ENCODE measurements at places on chromosomes 11 and 22. TPM values are rescaled to one million over a fixed set of nuclear protein-coding genes. Genes with fewer than 3 reads are reported as not detected.

Gene MFRP
- polyA plus RNA-seq = 0.01 TPM

Gene INS
- polyA plus RNA-seq = 2.8 TPM

Gene PANX3
- not detected for polyA plus RNA-seq

Gene IL10RA
- 0.78 TPM for polyA plus RNA-seq

Gene MFNG
- polyA plus RNA-seq = 8.2 TPM

Gene SPDYC
- polyA plus RNA-seq = not detected

Gene MOGAT2
- polyA plus RNA-seq = not detected

Gene CEP57
- 7.7 TPM for polyA plus RNA-seq

- no peak for DNase-seq
Measured at GRCh38 chr22:29130476-29130875, 57.6 kb downstream of the KREMEN1 start.

GRCh38 chr11:126604461-126604860 is 249.0 kb downstream of the ST3GAL4 start:
- DNase-seq = no peak

- no peak for DNase-seq
Measured at GRCh38 chr11:45722144-45722543, 56.7 kb upstream of the CHST1 start.

DNA sequence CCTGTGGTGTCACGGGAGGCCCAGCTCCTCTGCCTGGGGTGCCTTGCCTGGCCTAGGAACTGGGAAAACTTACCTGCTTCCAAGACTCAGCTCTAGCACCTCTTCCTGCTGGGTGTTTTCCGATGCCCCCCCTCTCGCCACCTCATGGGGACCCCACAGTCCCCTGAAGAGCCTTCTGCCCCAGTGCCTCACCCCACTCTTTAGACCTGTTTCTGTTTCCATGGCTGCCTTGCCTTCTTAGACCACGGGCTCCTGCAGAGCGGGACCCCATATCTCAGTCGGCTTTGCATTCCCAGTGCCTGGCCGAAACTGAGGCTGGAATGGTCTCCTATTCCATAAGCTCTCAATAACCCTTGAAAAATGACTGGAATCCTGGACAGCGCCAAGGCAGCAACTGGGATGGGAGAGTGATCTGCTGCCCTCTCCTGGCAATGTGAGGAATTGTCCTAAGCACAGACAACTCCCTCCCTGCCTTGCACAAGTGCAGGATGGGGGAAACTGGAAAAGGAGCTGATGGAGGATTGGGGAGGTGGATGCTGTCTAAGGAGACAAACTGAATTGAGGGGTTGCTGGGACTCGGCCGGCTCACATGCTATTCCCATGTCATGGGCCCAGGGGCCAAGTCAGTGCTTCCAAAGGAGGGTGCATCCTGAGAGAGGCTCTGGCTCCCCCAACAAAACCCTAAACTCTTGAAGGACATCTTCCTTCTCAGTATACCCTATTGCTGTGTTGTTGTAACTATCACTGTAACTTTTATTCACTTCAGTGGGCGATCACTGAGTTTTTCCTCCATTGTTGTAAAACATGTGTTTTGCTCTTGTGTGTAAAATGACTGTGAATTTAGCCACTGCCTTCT is 26.6 kb upstream of the IL17RA start:
- peak; percentile 40 for DNase-seq

- no peak for DNase-seq
Measured at GRCh38 chr22:49589301-49589700, 238.4 kb downstream of the BRD1 start.

- no peak for DNase-seq
Measured at GRCh38 chr11:60724420-60724819, at the start of gene MS4A18. Gene MS4A18, plus strand, starts transcription at chr11:60724720.

- DNase-seq = no peak
Measured at GRCh38 chr11:118714816-118715215, 35.4 kb upstream of the TREH start.

DNA sequence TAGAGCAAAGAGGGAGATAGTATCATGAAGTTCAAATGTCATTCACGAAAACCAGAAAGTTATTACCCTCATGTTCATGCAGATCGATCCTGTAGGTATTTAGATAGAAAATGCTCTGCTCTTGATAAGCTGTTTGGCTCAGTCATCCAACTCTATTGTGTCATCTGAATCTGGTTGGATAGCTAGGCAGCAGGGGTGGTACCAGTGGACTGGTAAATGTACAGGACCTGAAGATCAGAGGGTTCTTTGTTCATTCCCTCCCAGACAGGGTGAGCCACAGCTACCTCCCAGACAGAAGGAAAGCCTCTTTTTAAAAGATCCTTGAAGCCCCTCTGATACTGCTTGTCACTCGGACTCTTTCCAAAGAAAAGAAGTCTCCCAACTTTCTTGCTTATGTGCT is 29.8 kb upstream of the DRD2 start:
- DNase-seq = no peak

DNA sequence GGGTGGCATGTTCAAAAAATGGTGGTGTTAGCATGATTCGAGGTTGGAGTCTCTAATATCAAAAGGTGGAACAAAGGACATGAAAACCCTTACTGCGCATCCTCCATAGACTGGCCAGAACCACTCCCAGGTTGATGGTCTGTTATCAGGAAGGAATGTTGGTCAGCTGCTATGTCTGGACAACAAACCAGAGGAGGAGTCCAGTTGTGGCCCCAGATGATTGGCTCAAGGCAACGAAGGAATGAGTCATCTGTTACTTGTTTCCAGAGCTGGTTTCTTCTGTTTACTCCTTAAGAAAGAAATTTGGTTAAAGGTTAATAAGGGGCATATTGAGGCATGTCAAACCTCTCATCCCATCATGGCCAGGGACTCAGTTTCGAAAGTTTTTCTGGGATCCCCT is 56.8 kb upstream of the GRIA4 start:
- no peak for DNase-seq

DNA sequence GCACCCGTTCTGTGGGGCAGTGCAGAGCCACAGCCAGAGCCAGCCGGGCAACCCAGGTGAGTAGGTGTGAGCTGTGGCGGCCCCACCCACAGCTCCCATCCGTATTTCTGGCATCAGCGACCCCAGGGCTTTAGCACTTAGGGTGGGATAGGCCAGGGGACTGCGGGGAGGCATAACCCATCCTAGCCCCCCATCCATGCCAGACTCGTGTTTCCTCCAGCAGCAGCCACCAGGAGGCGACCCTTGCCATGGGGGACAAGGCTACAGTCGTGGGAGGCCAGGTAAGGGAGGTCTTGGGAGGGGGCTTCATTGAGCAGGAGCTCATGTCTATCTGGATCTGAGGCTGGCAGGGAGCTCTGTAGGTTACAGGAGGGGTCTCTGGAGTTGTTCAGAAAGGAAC is 873 bp downstream of the OTOG start:
- DNase-seq = no peak

DNA sequence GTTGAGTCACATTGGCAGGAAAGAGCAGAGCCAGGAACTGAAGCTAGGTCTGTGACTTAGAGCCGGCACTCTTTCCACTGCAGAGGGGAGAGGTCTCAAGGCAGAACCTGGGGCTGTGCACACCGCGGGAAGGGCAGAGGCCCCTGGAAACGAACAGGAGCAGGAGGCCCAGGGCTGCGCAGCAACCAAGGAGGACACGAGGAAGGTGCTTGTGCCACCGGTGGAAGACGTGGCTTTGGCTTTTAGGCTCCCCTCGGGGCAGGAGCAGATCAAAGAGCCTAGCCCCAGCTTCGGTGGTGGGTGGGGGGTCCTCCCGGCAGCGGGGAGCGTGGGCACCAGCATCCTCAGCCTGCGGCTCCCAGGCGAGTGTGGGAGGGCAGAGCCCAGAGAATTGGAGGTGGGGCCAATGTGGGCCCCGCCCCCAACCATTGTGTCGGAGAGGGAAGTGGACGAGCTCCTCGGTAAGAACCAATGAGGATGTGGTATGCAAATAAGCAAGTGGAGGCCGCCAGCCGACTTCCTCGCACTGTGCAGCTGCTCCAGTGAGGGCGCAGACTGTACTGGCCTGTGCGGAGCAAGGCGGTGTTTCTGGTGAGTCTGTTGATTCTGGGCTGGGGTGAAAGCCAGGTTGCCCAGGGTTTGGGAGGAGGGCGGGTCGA is at the start of gene CCDC116:
Gene CCDC116 (plus strand): TSS at position 524 of the 659 bp plus-strand sequence. CDS start 422 bp downstream, outside the sequence.
- no peak for DNase-seq

DNA sequence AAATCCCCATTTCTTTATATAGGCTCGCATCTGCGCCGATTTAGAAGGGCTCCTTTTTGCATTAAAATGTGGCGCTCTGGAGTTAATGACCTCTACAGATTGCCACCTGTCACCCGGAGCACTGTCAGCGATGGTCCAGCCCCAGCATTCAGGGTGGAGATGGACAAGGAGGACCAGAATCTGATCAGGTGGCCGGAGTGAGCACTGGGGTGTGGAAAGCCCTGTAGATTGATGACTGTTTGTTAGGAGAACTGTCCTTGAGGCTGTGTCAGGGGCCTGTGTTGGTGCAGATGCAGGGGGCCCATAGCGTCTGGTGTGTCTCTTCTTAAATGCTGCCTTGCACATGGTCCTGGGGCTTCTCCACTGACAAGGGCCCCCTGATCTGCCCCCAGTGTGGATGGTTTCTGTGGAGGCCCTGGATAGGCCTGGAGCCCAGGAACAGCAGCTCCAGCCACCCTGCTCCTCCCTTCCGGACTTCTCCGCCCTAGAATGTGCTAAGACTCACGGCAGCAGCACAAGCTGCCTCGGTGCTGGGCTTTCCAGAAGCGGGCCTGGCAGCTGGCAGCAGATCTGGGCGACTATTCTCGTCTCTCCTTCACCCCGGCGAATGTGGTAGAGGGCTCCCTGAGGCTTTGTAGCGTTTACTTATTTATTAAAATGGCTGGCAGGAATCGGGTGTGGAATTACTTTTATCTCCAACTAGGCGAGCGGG is 1333.3 kb downstream of the BRD1 start:
- DNase-seq = no peak

- no peak for DNase-seq
Measured at GRCh38 chr11:58592760-58593472, 14.1 kb downstream of the ZFP91 start.

DNA sequence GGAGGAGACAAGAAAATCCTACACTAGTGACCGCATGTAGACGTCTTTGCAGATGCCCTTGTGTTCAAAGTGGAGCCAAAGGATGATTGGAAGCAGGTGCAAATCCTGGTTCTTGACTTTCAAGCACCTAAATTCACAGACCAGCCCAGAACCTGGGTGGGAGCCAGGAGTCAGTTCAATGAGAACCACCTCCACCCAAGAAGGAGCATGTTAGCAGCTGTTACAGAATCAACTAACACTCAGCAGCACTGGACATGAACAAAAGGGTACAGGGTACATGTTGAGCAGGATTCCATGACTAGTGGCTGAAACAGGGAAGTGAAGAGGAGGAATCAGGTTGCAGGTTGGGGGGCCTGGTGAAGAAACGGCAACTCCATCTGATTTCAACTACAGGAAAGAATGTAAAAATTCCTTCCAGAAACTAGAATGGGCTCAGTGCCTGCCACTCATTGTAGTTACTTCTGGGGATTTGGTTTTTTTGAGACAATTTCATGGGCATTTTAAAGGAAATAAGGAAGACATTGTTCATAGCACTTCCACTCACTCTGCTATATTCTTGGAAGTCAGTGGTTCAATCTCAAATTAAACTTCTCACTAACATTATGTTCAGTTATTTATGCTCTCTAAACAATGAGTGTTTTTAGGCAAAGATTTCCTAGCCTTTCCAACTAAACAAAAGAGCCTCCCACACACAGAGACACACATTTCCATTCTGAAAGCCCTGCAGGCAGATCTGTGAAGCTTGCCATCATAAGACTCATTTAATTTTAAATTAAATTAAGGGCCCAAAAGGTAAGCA is 173.3 kb downstream of the CADM1 start:
- DNase-seq = no peak

- no peak for DNase-seq
Measured at GRCh38 chr11:58671983-58672633, 49.6 kb downstream of the CNTF start.

DNA sequence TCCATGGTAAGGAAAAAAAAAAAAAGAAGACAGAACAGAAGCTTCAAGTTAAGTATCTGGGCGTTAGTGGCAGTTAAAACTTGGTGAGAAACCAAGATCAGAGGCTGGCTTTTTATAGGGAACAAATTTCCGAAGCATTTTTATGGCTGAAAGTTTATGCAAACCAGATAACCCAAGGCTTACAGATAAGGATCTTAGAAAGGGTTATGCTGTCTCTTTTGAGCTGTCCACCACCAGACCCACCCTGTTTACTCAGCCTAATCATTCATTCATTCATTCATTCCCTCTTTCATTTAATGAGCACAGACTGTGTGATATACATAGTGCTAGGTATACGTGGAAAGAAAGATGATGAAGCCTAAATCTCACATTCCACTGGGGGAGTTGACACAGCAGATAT is 89.5 kb downstream of the ME3 start:
- no peak for DNase-seq

DNA sequence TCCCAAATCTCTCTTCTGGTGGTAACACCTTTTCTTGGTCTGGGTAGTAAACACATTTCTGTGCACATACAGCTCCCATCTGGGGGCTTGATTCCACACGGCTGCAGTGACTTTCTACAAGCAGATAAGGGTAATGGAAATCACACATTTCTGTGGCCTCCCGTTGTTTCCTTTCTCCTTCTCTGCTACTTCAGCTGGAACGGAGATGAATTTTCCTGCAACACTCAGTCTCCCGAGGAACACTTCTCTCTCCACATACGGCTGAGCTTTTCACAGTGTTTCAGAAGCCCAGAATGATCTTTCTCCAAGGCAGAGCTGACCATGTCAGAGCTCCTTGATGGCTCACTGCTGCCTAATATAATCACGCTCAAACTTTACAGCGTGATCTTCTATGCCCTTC is 364.3 kb upstream of the NARS2 start:
- DNase-seq = no peak

DNA sequence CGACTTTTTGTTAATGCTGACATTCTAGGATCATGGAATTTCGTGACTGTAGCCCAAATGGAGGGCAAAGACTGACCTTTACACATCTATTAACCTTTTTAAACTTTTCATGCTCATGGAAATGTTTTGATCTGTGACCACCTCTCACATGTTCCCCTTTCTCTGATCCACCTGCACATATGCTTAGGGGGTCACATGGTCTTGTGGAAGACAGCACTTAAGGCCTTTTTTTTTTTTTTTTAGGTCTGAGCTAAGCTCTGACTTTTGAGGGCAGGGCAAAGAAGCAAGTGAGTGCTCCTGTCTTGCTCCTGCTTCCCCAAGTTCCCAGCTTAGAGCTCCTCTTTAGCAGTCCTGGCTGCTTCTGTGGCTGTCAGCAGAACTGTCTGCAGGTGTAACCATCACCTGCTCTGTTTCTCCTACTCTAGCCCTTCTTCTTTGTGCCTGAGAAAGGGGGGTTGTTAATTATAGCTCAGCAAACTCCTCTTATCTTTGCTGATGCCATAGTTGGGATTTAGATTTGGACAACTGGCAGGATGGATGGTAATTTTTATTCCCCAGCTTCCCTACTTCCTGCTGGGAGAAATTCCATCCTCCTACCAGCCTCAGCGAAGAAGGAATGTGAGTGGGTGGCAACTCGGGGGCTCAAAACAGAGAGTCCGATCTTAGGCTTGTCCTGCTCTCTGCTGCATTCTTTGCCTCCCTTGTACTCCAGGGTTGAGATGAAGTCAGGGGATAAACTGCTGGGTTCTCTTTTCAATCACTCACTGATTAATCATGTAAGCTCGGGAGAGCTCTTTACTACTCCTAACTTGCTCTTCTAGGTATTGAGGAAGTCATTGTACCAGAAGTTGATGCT is 64.4 kb downstream of the GRAMD1B start:
- no peak for DNase-seq

All from psoas muscle (tissue), 8 donors.